ENCODE measurements at places on chromosomes 2 and 18.

DNA sequence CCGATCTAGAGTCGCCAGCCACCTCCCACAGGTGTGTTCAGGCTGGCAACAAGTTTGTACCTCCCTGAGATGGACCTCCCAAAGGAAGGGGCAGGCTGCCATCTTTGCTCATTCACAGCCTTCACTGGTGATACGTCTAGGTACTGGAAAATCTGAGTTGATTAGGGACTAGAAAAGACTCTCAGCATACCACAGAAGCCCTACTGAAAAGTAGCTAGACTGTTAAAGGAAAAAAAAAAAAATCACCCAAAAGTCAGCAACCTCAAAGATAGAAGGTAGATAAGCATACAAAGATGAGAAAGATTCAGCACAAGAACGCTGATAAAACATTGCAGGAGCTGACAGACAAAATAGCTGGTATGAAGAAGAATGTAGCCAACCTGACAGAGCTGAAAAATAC, 128.6 kb upstream of the WDR75 start:
- no peak for DNase-seq

GRCh38 chr2:31483246-31483645, 68.7 kb upstream of the XDH start:
- no peak for DNase-seq

DNA sequence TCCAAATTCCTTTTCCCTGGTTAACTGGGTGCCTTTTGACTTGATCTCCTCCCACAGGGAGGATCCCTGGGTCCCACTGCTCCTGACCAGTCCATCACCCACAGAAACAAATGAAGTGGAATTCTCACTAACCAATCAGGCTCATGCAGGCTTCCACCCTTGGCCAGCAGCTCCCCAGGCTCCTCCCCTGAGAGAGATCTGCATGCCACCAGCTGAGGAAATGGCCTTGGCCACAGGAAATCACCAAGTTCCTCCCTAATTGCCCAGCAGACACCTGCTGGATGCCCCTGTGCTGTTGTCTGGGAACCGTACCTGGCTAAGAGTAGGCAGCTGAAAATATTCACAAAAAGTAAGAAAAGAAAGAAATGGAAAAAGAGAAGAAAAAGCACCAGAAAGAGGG, 207.4 kb downstream of the NCK2 start:
- no peak for DNase-seq

GRCh38 chr2:224895377-224895776, 146.9 kb downstream of the DOCK10 start:
- no peak for DNase-seq

GRCh38 chr2:23587341-23587880, 202.4 kb downstream of the KLHL29 start:
- DNase-seq, result no peak

GRCh38 chr2:198321522-198322088, 517.2 kb downstream of the PLCL1 start:
- DNase-seq, result no peak

- no peak for DNase-seq
Measured at GRCh38 chr2:1728821-1729220, 15.5 kb downstream of the PXDN start.

DNA sequence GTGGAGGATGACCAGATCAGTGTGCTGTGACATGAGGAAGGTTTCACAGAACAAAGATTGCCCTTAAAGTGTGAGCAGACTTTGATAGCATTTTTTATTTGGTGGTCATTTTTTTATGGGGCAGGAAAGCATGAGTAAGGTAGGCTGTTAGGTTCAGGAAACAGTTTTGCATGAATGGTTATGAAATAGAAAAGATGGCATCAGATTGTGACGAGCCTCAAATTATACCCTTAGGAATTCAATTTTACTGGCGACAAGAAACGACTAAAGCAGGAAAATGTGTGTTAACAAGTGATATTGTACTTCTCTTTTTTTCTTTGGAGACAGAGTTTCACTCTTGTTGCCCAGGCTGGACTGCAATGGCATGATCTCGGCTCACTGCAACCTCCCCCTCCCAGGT, 44.7 kb downstream of the PIK3C3 start:
- DNase-seq, result no peak

GRCh38 chr2:227411990-227412350, 24.2 kb upstream of the SCYGR1 start:
- DNase-seq, result no peak

DNA sequence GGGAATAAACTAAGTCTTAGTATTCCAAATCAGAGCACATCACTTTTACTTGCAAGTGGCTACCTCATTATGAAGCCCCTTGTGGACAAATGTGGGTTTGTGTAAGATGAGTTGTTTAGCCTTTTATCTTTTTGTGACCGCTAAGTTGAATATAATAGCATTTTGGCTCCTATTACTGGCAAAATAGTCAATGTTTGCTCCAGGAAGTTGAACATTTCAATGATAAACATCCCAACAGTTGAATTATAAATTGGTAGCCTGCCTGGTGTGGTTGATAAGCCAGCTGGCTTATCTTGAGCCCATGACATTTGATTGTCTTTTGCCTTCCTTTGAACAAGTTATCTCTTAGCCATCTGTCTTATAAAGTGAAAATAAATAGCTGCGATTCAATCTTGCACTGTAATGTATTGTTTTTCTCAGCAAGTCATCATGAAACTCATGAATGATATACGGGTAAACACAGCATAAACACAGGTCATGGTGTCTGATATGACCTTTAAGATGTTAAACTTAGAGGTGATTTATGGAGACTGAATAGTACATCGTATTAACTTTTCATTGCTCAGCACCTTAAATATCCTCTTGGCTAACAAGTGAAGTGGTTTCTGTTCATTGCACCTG, 338.4 kb downstream of the SOCS6 start:
- no peak for DNase-seq

- no peak for DNase-seq
Measured at GRCh38 chr18:3264362-3264761, 2.4 kb downstream of the MYL12B start.

DNA sequence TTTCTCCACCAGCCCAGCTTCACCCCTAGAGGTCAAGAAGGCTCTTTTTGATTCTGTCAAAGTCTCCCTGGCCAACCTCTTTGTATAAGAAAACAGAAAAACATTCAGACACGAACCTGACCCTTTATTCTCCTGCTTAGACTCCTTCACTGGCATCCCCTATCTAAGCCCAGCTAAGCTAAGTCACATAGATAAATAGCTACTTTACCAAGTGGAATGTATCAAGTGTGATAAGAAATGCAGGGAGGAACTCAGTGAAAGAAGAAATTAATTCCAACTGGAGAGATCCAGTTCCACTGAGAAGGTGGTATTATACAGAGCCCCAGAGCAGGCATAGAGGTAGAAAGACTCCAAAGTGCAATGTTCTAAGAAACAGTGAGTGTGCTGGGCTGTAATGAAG, 489.5 kb downstream of the TNS1 start:
- no peak for DNase-seq

- DNase-seq, result no peak
Measured at GRCh38 chr2:101362316-101362715, 25.0 kb downstream of the CREG2 start.

GRCh38 chr2:178291703-178292102, 97.4 kb downstream of the OSBPL6 start:
- DNase-seq, result no peak

- DNase-seq, result no peak
Measured at GRCh38 chr2:141508806-141509595, 621.8 kb downstream of the LRP1B start.

DNA sequence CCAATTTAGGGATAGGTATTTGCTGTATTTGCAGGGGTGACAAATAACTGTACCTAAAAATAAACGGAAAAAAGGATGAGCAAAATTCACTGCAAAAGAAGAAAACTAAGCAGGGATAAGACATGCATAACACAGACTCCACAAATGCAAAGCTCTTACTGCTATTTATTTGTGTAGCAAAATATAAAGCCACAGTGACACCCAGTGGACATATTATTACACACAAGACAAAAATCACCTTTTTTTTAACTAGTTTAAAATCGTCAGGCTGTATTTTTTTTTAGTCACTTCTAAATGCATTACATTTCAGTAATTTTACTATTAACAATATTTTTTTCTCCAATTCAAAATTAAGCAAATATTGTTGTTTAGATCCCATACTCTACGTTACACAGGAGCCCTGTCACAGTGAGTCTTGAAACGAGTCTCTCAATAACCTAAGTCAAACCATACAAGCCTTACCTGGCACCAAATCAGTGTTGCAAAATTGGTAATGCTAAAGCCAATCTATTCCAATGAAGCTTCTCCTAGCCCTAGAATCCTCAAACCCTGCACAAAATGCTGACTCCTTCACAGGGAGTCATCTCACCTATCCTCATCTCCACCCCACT, 23.7 kb downstream of the METTL4 start:
- DNase-seq, result peak; percentile 12

- no peak for DNase-seq
Measured at GRCh38 chr2:23589220-23589647, 204.3 kb downstream of the KLHL29 start.

GRCh38 chr2:54565551-54565950, 109.4 kb downstream of the SPTBN1 start:
- DNase-seq, result no peak

- DNase-seq, result no peak
Measured at GRCh38 chr2:201790989-201791388, 10.3 kb upstream of the ALS2 start.

- DNase-seq, result no peak
Measured at GRCh38 chr18:31399306-31400032, 22.9 kb downstream of the DSG4 start.

DNA sequence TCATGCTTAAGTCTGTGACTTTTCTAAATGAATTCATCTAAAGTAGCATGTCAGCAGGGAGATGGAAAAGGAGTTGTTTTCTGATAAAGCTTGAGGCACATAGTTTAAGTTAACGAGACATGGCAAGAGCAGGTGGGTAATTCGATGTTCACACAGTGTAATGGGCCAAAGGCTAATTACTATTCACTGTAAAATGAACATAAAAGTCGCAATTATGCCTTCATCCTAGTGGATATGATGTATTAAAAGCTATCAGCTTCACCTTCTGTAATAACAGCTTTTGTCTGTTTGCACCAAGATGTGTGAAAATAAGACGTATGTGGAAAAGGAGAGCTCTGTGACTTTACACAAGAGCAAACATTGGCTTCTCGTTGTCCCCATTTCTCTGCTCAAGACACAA, 94.2 kb upstream of the CDH20 start:
- no peak for DNase-seq

DNA sequence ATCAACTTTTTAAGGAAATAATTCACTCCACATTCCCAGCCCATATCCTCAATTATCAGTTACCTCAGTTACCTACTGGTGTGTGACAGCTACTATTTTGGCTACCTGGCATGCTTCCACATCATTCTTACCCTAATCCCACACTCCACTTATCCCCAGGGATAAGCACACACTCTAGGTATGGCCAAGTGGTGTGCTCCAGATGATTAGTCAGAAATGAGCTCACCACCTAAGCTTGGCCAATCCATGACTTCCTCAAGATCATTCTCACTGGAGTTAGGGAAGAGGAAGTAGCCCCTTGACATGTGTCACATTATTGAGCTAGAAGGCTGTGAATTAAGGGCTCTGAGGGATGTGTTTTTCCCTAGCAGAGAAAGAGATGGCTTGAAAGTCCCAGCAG, 20.9 kb upstream of the SMAD4 start:
- no peak for DNase-seq

GRCh38 chr2:20190170-20190569, 34.8 kb downstream of the SDC1 start:
- no peak for DNase-seq

- DNase-seq, result no peak
Measured at GRCh38 chr18:46459789-46460455, 197.1 kb downstream of the LOXHD1 start.

DNA sequence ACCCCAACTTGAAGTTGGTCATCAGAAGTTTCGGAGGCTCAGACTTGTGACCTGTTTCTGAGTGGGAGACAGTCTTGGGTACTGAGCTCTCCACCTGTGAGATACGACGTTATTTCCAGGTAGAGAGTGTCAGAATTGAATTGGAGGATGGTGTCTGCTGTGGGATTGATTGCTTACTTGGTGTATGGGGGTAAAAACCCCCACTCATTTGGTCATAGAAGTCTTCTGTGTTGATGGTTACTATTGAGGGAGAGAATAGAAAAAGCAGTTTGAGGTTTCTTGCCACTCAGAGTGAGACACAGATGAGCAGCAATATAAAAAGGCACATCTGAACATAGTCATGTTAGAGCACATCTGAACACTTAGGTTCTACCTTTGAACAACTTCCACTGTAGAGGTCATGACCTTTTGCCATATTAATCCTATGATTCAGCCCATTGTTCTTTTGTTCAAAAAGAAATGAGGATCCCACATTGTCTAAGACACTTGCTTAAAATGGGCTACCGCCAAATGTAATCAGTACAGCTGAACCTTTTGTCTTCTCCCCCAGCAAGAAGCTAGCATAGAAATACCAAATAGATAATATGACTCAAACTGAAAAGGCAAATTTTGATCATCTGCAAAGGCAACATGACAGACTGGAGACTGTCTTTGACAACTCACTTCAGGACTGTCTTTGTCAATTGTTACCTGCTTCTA, 73.3 kb downstream of the NAB1 start:
- no peak for DNase-seq

- no peak for DNase-seq
Measured at GRCh38 chr18:30927517-30928075, 114.9 kb downstream of the DSC3 start.

- DNase-seq, result no peak
Measured at GRCh38 chr2:168460571-168460970, 4.5 kb downstream of the CERS6 start.

GRCh38 chr2:225431105-225431863, 31.8 kb downstream of the NYAP2 start:
- peak; percentile 35 for DNase-seq

DNA sequence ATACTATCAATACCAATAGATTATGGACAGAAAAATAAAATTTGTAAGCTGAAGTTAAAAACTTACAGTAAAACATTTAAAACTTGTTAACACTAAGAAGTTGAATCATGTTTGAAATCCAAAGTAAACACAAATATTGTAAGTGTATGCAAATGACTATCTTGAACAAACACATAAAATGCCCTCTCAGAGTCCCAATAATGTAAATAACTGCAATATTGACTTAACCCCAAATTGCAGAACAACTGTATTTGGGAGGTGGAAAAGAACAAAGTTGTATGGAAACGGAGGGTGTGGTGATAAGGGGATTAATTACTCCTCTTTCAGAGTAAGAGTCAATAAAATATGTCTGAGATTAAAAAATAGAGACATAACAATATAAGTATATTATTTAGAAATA, 140.0 kb upstream of the NOL4 start:
- DNase-seq, result no peak

- DNase-seq, result no peak
Measured at GRCh38 chr2:210536973-210537650, 19.3 kb upstream of the CPS1 start.

DNA sequence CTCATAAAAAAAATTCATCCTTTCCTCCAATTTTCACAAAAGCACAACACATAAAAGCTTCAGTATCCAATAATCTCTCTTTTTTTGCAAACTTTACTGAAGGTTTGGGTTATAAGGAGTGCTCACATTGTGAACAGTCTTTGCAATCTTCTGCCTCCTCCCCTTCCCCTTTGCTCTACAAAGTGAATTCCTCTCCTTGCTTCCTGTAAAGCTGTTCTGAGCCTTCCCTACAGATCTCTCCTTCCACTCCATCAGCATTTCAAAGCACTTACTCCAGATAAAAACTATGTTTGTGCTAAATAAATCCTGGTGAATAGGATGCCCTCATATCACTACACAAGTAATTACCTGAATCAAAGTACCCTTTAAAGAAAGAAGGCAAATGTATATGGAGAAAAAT, 4.6 kb upstream of the PDK1 start:
- DNase-seq, result no peak
